ENCODE measurements at places on chromosomes 3 and 15. TPM values are rescaled to one million over a fixed set of nuclear protein-coding genes. Genes with fewer than 3 reads are reported as not detected.

SST gene
- 0.94 TPM for total RNA-seq

RFX7 gene
- total RNA-seq, result 5.0 TPM

SEMA5B gene
- total RNA-seq, result not detected

FBXL22 gene
- not detected for total RNA-seq

FETUB gene
- total RNA-seq, result not detected

GPR156 gene
- total RNA-seq, result 0.66 TPM

SIDT1 gene
- total RNA-seq, result 0.17 TPM

GP5 gene
- total RNA-seq, result not detected

PLA2G4D gene
- total RNA-seq, result 0.10 TPM

CCR9 gene
- total RNA-seq, result not detected

SMCO1 gene
- total RNA-seq, result 0.05 TPM

RAB6B gene
- total RNA-seq, result 0.62 TPM

GALNT15 gene
- total RNA-seq, result 2.1 TPM

- no peak for DNase-seq
Observed at GRCh38 chr15:71962537-71962936, 152.2 kb downstream of the NR2E3 start.

GRCh38 chr3:197683191-197683590 is 53.5 kb downstream of the RUBCN start:
- no peak for DNase-seq

GRCh38 chr3:109372639-109373038 is 35.3 kb upstream of the DPPA4 start:
- no peak for DNase-seq

- peak; percentile 14 for DNase-seq
Observed at GRCh38 chr15:36958606-36959005, 141.7 kb downstream of the MEIS2 start.

DNA sequence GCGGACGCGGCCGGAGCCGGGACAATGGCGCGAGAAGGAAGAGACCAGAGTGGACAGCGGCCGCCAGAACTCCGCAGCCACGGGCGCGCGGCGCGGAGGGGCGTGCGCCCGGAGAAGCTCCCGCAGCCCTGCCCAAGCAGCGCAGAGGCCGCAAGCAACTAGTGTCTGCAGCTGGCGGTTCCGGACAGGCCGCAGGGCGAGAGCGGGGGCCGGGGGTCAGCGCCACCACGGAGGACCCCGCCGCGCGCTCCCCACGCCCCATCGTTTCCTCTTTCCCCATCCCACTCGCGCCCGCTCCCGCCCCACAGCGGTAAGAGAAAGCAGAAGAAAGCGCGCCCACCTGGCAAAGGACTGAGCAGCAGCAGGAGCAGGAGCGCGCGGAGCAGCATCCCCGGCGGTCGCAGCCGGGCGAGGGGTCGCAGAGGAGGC is 440 bp downstream of the PRTG start:
- no peak for DNase-seq

DNA sequence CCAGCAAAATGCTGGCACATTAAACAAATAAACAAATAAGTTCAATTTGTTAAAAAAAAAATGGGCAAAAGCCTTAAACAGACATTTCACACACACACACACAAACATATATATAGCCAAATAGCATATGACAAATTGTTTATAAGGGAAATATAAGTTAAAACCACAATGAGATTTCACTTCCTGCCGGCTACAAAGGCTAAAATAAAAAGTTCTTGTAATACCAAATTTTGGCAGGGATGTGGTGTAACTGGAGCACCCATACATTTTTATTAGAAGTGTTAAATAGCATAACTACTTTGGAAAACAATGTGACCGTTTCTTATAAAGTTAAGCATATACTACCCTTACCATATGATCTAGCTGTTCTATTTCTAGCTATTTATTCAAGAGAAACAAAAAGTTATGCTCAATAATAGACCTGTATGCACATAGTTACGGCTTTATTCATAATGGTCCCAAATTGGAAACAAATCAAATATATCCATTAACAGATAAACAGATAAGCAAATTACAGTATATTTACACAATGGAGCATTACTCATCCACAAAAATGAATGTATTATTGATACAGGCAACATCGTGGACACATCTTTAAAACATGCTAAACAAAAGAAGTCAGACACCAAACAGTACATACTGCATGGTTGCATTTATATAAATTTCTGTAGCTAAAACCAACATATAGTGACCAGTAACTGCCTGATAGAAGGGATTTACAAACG is 93.9 kb downstream of the EOMES start:
- no peak for DNase-seq

DNA sequence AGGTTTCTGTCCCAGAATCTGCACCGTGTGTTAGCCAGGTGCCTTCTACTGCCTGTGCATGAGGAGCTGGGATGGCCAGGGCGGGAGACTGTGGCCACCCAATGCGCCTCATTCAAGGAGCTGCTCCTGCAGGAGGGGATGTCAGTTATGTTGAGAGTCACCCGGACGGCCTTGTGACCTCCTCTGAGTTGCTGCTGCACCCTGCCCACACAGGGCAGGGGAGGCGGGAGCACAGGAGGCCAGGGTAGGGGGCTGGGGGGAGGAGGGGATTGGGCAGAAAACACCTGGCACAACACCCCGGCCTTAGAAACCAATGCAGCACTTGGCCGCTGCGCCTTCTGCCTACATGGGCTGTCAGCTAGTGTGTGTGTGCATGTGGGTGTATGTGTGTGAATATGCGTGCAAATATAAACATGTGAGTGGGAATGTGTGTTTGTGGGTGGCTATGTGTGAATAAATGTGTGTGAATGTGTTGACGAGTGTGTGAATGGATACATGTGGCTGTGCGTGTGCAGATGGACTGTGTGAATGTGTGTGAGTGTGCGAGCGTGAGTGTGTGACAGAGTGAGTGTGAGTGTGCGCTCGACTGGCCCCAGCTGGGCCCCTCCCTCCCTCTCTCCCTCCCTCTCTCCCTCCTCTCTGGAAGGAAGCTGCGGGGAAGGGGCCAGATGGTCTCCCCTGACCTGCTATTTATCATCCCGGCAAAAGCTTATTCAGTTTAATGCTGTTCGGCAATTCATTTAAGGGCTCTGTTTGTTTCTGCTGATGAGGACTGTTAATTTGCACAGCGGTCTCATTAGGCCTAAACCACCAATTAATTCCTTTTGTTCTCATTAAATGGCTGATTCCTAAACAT is 106.9 kb downstream of the TLE3 start:
- no peak for DNase-seq

GRCh38 chr15:101103598-101103997 is 148.2 kb downstream of the CHSY1 start:
- no peak for DNase-seq

DNA sequence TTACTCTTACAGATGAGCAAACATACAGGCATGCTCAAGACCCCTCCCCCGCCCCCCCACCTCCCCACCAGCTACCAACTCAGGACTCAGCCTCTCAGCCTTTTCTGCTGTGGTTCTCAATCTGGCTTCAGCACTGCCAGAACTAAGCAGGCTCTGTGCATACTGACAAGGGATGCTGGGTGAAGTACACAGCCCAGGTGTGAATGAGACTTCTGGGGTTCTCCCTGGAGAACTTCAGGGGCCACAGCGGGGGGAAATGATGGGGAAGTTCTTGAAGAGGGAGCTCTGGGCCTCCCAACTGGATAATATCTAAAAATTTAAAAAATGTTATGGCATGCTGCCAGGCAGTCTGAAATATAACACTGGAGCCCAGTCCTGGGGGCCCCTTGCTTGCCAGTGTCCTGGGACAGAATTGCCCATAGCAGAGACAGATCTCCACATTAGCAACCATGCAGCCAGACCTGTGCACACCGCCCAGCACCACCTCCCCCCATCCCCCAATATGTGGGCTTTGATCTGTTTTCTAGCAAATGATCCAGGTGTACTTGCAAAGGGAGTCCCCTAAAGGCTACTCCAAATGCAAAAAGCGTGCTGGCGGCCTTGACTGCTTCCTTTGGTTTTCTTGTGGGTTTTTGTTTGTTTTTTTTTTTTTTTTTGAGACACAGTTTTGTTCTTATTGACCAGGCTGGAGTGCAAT is 41.4 kb downstream of the PGPEP1L start:
- no peak for DNase-seq

DNA sequence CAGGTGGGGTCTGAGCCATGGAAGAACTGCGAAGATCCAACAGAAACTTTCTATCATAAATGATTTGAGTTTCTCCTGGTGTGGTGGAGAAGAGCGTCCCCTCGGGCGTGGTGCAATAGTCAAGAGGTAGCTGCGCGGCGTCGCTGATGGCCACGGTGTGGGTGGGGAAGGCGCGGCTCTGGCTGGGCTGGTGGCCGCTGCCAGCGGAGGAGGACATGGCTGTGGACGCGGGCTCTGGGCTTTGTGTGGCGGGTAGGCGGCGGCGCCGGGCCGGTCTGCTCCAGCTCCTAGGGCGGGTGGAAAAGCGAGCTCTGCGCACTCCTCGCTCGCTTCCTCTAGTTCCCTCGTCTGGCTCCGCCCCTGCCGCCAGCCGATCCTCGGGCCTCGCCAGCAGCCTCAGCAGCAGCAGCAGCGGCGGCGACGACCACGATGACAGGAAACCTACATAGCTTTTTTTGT is 5.9 kb downstream of the STARD9 start:
- DNase-seq, result peak; percentile 71

DNA sequence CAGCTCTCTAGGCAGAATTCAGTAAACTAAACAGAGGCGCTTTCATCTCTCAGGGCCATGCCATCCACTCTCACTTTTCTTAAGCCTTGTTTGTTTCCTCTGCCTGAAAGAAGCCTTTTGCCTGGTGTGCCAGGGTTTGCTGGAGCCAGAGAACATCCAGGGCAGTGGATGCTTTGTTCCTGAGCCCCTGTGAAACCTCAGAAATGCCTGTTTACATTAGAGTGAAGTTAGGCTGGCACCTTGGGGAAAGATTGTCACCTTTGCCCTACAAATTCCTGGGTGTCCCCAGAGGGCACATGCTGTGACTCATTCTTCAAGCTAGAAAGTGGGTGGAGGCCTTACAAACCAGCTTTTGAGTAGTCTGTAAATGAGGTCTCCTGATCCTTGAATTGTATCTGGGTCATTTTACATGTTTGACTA is 10.7 kb upstream of the TRAK1 start:
- peak; percentile 95 for DNase-seq

- DNase-seq, result peak; percentile 72
Observed at GRCh38 chr15:94205366-94205765, 26.0 kb upstream of the MCTP2 start.

GRCh38 chr3:37144806-37145205 is 29.6 kb downstream of the LRRFIP2 start:
- peak; percentile 61 for DNase-seq

GRCh38 chr15:63763476-63764123 is 70.1 kb downstream of the HERC1 start:
- peak; percentile 53 for DNase-seq

DNA sequence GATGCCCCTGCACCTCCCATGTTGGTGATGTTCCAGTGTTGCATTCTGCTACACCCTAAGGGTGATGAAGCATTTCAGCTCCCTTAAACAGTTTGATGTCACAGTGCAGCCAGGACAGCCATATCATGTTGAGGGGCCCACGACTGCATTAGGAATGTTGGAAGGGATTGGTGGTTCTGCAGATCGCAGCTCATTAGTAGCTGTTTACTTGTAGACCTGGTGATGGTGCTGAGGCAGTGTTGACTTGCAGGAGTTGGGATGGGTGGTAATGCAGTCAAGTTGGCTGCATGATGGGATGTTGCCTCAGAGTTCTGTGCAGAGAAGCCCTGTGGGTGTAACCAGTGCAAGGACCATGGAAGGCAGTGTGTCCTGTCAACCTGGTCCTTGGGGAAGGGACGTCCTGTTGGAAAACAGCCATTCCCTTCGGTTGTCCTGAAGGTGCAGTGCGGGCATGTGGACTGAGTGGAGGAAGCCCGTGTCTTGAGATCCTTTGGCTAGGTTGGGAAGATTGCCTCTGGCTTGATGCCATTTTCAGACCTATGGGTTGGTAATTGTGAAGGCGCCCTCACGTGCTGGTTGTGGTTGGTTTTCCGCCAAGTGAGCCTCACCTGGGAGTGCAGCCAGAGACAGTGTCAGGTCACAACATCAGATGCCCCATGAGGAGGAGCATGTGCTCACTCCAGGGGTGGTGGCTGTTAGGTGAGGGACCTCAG is 100.7 kb downstream of the SNRPN start:
- no peak for DNase-seq

DNA sequence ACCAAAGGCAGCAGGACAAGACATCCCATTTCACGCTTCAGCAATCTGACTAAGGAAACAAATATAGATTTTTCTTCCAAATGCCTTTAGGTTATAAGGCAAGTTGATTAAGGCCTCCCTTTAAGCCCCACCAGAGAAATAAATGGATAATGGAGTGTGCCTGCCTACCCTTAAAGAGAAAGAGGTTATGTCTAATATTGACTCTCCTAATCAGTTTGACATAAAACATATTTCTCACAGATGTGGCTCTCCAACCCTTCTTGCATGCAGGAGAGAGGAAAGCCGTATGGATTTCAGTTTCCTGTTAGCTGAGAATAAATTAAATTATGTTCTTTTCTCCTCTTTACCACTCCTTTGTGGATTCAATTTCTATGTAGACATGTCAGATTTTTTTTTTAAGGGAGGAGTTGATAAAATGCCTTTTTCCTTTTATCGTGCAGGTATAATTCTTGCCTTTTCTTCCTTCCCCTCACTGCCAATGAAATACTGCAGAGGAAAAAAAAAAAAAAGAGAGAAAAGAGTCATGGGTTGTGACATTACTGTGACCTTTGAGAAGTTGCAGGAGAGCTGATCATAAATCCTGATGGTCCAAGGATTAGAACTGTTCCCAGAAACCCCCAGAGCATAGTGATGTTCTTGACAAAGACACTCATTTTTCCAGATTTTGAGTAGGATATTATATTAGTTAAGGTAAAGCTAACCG is 355.3 kb upstream of the SLCO3A1 start:
- DNase-seq, result no peak

DNA sequence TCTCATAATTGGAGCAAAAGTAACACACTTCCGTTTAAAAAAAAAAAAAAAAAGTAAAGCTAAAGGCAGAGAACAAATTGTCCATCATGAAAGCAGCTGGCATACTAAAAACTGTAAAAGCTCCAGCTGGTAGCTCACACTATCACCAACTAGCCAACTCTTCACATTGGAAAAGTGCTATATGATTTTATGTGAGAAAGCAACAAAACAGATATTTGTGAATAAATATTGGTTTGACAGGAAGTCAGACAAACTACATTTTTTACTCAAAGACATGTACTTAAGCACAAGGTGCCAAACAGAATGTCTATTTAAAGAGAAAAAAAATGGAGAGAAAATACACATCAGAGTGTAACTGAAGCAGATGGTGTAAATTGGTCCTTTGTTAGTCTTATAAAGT is 231.2 kb upstream of the CADM2 start:
- DNase-seq, result no peak

- DNase-seq, result no peak
Observed at GRCh38 chr3:154111365-154111935, 9.7 kb upstream of the ARHGEF26 start.

- DNase-seq, result no peak
Observed at GRCh38 chr3:19473971-19474580, 325.8 kb downstream of the KCNH8 start.

- DNase-seq, result no peak
Observed at GRCh38 chr3:41742121-41742520, 219.8 kb downstream of the ULK4 start.

GRCh38 chr15:51709031-51709430 is 27.7 kb downstream of the SCG3 start:
- DNase-seq, result no peak
